Cerebellar nuclear complex (tissue), 1 donor: ENCODE measurements at places on chromosomes 3 and 15.

GRCh38 chr15:89113296-89114024 is 25.2 kb downstream of the ABHD2 start:
- no peak for DNase-seq

GRCh38 chr15:67805666-67806516 is 19.4 kb upstream of the SKOR1 start:
- DNase-seq: no peak

- DNase-seq: no peak
Measured at GRCh38 chr15:75140080-75140879, 61.4 kb upstream of the C15orf39 start.

GRCh38 chr3:31170932-31171670 is 276.6 kb upstream of the GADL1 start:
- no peak for DNase-seq

DNA sequence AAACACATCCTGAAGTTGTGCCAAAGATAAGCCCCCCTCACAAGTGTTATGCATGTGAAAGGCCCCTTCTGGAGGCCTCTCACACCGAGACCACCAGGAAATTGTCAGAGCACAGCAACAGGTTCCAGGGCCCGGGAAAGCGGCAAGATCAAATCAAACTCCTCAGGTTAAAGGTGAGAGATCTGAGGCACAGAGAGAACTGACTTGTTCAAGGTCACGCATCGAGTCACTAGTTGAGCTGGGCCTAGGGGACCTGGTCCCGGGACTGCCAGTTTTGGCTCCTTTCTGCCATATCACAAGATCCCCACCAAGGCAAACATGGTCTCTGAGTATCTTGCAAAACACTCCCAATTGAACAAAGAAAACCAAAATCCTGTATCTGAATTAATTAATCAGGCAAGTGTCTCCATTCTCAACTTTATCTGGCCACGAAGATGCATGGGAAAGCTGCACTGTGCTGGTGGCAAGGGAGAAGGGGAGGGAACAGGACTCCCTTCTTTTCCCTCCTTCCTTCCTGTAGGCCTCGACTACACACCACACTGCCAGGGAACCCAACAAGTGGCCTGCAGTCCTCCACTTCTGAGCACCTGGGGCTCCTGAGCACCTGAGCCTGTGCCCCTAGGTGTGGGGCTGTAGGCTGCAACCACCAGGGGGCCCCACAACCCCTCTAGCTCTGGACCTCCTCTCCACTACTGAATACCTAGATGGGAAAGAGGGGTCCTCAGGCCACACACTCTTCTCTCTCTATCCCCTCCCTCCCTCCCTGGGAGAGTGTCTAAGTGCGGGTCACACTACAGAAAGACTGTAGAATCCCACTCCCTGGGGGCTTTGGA is 37.3 kb downstream of the ANP32A start:
- DNase-seq: no peak

DNA sequence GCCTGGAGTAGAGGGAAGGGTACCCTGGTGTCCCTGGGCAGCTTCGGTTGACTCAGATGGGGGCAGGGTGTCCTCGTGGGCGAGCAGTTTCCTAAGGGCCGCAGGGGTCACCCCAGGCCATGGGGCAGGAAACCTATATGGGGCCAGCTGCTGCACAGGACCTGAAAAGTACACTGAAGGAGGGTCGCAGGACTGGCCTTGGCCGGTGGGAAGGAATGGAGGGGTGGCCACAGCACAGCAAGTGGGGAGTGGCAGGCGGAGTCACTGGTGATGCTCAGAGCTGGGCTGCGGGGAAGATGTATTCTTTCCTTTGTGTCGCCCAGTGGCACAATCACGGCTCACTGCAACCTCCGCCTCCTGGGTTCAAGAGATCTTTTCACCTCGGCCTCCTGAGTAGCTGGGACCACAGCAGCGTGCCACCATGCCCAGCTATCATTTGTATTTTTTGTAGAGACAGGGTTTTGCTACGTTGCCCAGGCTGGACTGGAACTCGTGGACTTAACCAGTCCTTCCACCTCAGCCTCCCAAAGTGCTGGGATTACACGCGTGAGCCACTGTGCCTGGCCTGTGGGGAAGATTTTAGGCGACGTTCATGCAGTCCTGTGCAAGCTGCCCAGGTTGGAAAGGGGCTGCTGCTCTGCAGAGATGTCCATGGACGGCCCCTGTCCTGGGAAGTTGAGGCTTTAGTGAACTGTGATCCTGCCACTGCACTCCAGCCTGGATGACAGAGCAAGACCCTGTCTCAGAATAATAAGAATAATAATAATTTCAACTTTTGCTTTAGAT is 57.2 kb downstream of the EFCAB12 start:
- no peak for DNase-seq

DNA sequence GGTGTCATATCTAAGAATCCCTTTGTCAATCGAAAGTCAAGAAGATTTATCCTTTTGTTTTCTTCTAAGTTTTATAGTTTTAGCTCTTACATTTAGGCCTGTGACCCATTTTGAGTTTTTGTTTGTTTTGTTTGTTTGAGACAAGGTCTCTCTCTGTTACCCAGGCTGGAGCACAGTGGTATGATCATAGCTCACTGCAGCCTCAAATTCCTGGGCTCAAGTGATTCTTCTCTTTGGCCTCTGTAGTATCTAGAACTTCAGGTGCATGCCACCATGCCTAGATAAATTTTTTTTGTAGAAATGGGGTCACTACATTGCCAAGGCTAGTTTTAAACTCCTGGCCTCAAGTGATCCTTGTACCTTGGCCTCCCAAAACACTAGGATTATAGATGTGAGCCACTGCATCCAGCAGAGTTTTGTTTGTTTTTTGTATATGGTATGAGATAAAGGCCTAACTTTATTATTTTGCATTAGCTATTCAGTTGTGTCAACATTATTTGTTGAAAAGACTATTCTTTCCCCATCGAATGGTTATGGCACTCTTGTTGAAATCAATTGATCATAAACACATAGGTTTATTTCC is 5.8 kb upstream of the MYO5C start:
- no peak for DNase-seq

DNA sequence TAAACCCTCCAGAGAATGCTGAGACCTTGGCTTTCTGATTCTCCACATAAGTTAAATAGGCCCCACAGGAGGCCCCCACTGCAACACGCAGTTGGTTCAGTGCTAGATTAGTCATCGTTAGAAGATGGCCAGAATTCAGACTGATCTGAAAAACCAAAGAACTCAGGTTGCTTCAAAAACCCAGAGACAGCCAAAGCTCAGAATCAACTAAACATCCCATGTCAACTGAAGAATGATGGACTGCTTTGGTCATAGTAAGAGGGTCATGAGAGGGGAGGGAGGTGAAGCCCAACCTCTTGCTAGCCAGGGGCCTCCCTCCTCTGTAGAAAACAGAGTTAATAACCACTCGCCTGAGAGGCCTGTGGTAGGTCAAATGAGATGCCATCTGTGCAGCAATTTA is 93.1 kb downstream of the AKAP13 start:
- DNase-seq: no peak

GRCh38 chr3:112304611-112305010 is 10.6 kb upstream of the SLC9C1 start:
- no peak for DNase-seq

DNA sequence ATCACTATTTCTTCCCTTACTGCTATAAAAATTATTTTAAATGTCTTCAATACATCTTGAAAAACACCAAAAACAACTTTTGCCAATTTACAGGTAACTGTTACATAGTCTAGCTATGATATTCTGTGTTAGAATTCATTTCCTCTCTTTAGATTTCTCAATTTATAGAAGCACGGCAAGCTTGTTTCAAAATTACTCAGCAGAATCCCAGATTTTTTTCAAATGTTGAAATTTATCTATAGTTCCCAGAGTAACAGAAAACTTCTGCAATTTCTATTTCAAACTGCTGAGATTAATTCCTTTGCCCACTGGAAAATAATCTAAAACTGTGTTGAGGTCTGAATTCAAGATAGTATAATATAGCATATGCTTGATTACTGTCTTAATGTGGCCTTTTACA is 41.2 kb downstream of the CCPG1 start:
- DNase-seq: no peak

DNA sequence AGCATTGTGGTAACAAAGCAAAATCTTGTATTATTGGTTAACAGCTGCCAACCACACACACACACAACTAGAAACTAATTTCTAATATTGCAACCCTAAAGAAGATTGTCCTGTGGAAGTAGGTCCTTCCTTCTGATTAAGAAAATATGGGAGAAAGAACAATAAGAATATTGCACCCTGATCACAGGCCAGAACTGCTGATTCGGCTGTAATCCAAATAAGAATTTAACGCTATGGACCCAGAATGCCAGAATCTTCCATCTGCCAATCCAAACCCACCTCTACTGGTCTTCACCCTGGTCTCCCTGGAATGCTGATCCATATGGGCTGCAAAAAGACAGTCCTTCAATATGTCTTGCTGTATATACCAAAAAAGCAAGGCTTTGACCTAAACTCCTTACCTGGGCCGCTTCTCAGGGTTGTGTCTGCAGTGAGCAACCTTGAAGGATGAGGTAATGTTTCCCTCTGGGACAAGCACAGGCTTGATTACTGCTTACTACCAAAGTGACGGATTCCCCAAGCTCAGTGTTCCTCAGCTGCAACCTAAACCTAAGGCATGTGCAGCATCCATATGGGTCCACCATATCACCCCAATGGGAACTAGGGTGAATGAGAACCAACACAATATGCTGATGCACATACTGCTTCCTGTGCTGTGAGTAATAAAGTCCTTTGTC is 8.0 kb downstream of the CCDC14 start:
- DNase-seq: no peak

DNA sequence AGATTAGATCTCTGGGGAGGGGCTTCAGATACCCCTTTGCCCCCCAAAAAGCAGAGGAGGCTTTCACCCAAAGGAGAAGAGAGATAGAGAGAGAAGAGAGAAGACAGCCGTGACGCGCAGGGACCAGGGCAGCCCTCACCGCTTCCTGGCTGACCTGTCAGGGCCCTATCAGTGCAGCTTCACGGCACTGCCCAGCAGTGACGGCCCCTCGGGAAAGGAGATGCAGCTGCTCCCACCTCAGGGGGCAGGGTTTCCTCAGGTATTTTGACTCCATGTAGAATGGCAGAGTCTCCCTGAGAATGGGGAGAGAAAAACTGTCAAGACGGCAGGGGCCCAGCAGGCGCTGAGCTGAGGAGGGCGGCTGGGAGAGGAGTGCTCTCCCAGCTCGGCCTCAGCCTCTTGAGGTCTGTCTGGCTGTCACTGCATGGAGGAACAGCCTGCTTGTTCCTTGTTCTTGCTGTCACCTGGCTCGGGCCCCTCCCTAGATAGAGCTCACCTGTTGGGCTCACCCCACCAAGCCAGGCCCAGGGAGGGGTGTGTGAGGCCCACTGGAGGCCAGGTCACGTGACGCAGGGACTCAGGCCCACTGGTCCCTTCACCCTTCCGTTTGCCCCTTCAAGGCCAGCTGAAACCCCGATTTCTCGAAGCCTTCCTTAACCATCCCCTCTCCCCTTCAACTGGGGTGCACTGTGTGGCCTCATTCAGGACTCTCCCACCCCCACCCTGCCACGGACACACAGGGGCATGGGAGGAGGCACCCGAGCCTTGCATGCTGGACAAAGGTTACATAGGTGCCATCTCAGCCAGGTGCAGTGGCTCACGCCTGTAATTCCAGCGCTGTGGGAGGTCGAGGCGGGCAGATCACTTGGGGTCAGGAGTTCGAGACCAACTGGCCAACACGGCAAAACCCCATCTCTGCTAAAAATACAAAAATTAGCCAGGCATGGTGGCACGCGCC is 28.2 kb downstream of the LOXL1 start:
- DNase-seq: no peak

DNA sequence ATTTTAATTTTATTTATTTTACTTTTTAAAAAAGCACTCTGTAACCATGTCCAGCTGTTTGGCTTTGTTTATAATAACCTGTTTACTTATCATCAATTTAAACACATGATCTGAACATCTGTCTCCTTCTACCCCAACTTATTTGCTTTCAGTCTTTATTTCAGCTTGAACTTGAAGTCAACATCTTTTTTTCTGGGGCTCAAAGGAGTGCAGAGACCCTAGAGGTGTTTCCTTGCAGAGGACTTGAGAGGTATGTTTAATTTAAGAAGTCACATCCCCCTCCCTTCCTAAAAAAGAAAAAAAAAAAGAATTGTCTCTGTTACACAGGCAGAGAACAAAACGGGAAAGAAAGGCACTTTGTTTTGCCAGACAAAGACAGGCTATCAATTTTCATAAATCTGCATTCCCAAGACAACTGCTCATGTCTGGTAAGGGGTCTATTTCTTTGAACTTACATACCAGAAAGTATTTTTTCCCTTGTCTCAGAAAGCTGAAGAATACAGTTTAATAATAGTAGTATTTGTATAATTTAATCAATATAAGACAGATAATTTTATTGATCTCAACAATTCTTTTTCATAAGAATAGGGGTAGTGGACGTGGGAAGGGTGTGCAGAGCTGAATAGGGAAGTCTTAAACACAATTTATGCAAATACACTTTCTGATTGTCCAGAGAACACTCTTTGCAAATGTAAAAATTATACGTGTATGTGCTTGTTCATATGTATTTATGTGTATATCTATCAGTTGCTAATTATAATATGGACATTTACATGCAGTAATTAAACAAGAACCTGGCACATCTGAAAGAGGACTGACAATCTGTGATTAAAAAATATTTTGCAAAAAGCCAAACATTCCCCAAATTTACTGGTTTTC is 109.7 kb upstream of the PDZRN3 start:
- DNase-seq: no peak

- no peak for DNase-seq
Measured at GRCh38 chr3:143597774-143598652, 250.3 kb downstream of the SLC9A9 start.

DNA sequence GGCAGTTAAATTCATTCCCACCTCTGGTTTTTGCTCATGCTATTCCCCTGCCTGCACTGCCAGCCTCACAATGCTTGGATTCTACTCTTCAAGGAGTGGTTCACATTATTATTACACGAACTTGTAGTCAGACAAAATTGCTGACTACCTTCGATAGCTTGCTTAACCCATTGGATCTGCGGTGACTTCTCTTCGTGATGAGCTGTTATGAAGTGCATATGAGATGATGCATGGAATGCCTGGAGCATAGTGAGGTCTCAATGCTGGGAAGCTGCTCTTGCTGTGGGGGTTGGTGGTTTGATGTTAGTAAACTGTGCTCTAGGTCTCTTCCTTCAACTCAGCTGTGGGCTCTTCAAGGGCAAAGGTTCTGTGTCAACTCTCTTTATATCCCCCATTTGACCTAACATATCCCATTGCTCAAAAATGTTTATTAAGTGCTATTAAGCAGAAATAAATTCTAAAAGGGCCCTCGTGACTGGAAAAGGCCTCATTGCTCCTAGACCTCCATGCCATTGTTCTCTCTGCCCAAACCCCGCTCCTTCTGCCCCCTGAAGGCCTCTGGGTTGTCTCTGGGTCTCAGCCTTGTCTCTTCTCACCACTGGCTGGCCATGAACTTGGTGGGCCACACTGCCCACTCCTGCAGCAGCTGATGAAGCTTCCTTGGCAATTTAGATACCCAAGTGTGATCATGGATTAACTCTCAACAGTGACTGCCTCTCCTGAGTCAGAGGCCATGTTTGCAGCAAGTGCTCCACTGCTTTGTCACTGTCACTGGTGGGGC is 4.5 kb upstream of the SLCO2A1 start:
- no peak for DNase-seq

GRCh38 chr15:52221730-52222129 is 30.5 kb upstream of the GNB5 start:
- no peak for DNase-seq

- DNase-seq: no peak
Measured at GRCh38 chr3:27633224-27633545, 88.9 kb downstream of the EOMES start.

GRCh38 chr15:41777421-41777973 is 3.2 kb downstream of the MAPKBP1 start:
- no peak for DNase-seq

- no peak for DNase-seq
Measured at GRCh38 chr3:62201438-62202035, 171.8 kb downstream of the FEZF2 start.

GRCh38 chr3:101836652-101837598 is 12.4 kb upstream of the NFKBIZ start:
- no peak for DNase-seq
